T-helper 17 cell (primary cell): ENCODE measurements at places on chromosomes 6 and 20. TPM values are rescaled to one million over a fixed set of nuclear protein-coding genes. Genes with fewer than 3 reads are reported as not detected.

The RBBP8NL gene
- total RNA-seq = not detected

The ABHD16B gene
- total RNA-seq = not detected

- no peak for DNase-seq
Measured at GRCh38 chr6:46174904-46175303, 4.1 kb upstream of the ENPP5 start.

DNA sequence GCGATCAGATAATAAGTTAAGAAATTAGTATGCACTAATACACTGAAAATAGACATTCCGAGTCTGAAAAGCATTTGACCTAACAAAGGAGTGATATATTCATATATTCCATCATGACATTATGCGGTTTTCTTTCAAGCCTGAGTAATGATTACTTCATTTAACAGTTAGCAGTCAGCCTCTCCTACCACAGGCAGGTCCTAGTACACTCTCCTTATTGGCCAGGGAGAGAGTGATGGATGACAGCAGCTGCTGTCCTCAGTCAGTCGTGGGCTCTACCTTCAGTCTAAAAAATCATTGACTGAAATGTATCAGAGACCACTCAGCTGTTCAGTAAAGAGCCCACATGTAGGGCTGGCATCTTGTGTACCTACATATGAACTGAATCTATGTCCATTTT is 33.2 kb upstream of the VGLL2 start:
- DNase-seq = no peak

DNA sequence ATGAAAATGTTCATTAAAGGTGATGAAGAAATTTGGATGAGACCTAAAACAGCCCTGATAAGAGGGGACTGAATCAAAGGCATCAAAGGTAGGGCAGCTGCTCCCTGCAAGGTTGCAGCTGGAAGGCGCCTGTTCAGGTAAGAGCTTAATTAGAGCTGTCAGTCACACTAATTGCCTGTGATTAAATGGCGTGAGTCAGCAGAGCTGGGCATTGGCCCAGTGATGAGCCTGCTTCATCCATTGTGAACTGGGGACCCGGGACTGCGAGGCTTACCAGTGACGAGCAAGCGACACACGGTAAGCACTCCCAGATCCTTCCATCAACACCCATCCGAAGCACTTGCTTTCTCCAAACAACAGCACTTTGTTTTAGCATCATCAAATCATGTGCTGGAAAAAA is 621.5 kb upstream of the CDH4 start:
- no peak for DNase-seq
